ENCODE measurements at places on chromosomes 6 and 20.

- no peaks in the 10 kb centered on the region for H3K27me3 ChIP-seq
- H3K4me1 ChIP-seq = peaks cover 70% of the 10 kb centered on the region
- peak overlapping the region; percentile 90 for H3K4me3 ChIP-seq
- peaks cover 9% of the 10 kb centered on the region for H3K36me3 ChIP-seq
Measured at GRCh38 chr6:33427585-33428223, 7.8 kb downstream of the SYNGAP1 start.

GRCh38 chr6:117506180-117506835 lies 23.8 kb downstream of the DCBLD1 start:
- no peaks in the 10 kb centered on the region for H3K27me3 ChIP-seq
- no peak for DNase-seq
- H3K27ac ChIP-seq = peak overlapping the region; percentile 66

- H3K4me3 ChIP-seq = no peak overlapping the region
- H3K36me3 ChIP-seq = no peaks in the 10 kb centered on the region
- H3K27me3 ChIP-seq = no peaks in the 10 kb centered on the region
- DNase-seq = no peak
- peaks cover 72% of the 10 kb centered on the region for H3K4me1 ChIP-seq
- H3K27ac ChIP-seq = no peak overlapping the region
Measured at GRCh38 chr6:139760128-139760527, 385.7 kb upstream of the CITED2 start.

GRCh38 chr20:17849901-17850683 lies 118.5 kb downstream of the SNX5 start:
- DNase-seq = no peak
- H3K27me3 ChIP-seq = no peaks in the 10 kb centered on the region
- peak overlapping the region; percentile 97 for H3K27ac ChIP-seq
- no peaks in the 10 kb centered on the region for H3K36me3 ChIP-seq
- peaks cover 46% of the 10 kb centered on the region for H3K4me1 ChIP-seq

DNA sequence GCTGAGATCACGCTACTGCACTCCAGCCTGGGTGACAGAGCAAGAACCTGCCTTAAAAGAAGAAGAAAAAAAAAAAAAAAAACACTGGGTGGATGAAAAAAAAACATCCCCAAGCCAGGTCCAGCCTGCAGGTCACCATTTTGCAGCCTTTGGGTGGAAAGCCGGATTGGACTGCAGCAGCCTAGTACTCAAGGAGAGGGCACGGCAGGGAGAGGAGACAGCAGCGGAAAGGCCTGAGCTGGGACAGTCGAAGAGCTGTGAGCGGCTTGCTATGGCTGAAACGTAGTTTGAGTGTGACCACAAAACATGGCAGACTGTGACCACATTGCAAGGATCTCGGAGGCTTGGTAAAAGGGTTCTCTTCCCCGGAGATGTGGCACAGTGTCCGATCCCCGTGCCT lies 173.0 kb downstream of the NFATC2 start:
- H3K27me3 ChIP-seq = no peaks in the 10 kb centered on the region
- no peak overlapping the region for H3K27ac ChIP-seq
- no peaks in the 10 kb centered on the region for H3K36me3 ChIP-seq
- H3K4me3 ChIP-seq = no peak overlapping the region

DNA sequence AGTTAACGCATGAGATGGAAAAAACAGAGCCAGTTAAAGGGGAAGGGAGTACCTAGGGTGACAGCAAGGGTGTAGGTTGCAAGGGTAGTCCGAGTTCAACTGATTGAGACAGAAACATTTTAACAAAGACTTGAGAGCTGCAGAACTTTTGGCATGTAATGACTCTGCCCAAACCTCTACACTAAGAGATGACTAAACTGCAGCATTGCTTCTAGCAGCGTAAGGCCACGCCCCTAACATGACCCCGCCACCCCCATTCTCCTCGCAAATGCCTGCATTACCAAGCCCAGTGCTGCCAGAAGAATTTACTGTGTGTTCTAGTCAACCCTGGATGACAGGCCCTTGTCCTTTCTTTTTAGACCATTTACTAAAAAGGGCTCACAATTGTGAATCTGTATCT lies 6.3 kb upstream of the HINT3 start:
- H3K27ac ChIP-seq = no peak overlapping the region
- no peak overlapping the region for H3K4me3 ChIP-seq
- peaks cover 37% of the 10 kb centered on the region for H3K4me1 ChIP-seq
- H3K36me3 ChIP-seq = no peaks in the 10 kb centered on the region
- H3K27me3 ChIP-seq = no peaks in the 10 kb centered on the region
- DNase-seq = no peak

DNA sequence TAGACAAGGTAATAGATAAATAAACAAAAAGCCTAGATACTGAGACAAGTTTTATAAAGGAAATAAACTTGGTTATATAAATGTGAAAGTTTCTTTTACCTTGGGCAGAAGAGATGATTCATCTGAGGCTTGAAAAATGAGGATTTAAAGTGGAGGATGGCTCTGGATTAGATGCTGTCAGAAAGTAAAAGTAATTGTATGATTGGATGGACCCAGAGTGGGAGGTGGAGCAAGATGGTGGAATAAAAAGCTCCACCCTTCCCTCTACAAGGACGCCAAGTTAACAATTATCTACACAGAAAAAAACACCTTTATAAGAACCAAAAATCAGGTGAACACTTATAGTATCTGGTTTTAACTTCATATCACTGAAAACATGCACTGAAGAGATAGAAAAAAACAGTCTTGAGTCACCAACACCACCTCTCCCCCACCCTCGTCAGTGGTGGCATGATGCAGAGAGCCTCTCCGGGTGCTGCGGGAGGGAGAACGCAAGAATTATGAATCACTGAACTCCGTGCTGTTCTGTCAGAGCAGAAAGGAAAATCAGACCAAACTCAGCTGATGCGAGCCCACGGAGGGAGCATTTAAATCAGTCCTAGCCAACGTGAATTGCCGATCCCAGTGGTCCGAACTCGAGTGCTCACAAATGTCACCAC lies 84.7 kb upstream of the GJE1 start:
- no peaks in the 10 kb centered on the region for H3K4me1 ChIP-seq
- no peak for DNase-seq
- no peak overlapping the region for H3K27ac ChIP-seq
- H3K4me3 ChIP-seq = no peak overlapping the region

GRCh38 chr6:40778196-40778595 lies 191.0 kb upstream of the LRFN2 start:
- H3K4me3 ChIP-seq = no peak overlapping the region
- peaks cover 3% of the 10 kb centered on the region for H3K4me1 ChIP-seq
- no peaks in the 10 kb centered on the region for H3K27me3 ChIP-seq
- H3K27ac ChIP-seq = no peak overlapping the region
